Activated CD4-positive, alpha-beta memory T cell treated with anti-CD3 and anti-CD28 coated beads, Interleukin-2, amount 10 ng/mL, durations not matched to agents 7 days and 5 days (primary cell): ENCODE measurements at places on chromosomes 13 and 19. TPM values are rescaled to one million over a fixed set of nuclear protein-coding genes. Genes with fewer than 3 reads are reported as not detected.

Gene CD79A
- 0.35 TPM for total RNA-seq

Gene CHAMP1
- total RNA-seq = 32.8 TPM

Gene SHANK1
- total RNA-seq = not detected

Gene ACP4
- not detected for total RNA-seq

Gene CGB1
- total RNA-seq = not detected

Gene COX7A1
- total RNA-seq = not detected

Gene HSH2D
- total RNA-seq = 101 TPM

Gene F10
- not detected for total RNA-seq

Gene ZNF566
- total RNA-seq = 8.5 TPM

Gene DLL3
- 0.28 TPM for total RNA-seq

- no peaks in the 10 kb centered on the region for H3K27me3 ChIP-seq
- no peak for DNase-seq
- H3K36me3 ChIP-seq = no peaks in the 10 kb centered on the region
- H3K4me3 ChIP-seq = no peak overlapping the region
- H3K27ac ChIP-seq = no peak overlapping the region
- H3K4me1 ChIP-seq = no peaks in the 10 kb centered on the region
These were observed 89.9 kb downstream of the CRYL1 start for GRCh38 chr13:20435616-20436368.

DNA sequence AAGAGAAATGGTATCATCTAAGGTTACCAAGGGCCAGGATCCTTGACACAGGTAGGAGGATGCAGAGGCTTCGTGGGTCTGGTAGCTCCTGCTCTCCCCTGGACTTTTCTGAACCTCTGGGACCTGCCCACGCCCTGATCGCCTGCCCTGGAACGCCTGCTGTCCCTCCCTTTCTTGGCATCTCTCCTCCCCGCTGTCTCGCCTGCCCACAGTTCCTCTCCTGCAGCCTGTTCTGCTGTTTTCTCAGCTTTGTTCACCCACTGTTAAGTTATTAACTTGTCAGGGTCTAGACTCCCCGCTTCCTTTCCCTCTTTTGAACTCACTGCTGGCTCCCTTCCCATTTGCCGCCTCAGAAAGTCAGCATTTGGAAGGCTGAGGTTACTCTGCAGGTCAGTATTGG is 19.8 kb downstream of the SERP2 start:
- H3K4me3 ChIP-seq = no peak overlapping the region
- no peaks in the 10 kb centered on the region for H3K4me1 ChIP-seq
- no peaks in the 10 kb centered on the region for H3K36me3 ChIP-seq
- DNase-seq = no peak
- peaks cover 23% of the 10 kb centered on the region for H3K27me3 ChIP-seq

GRCh38 chr19:30159636-30160035 is 212.5 kb upstream of the ZNF536 start:
- H3K27me3 ChIP-seq = no peaks in the 10 kb centered on the region
- H3K4me3 ChIP-seq = no peak overlapping the region
- peak; percentile 3 for DNase-seq
- H3K36me3 ChIP-seq = no peaks in the 10 kb centered on the region
- H3K27ac ChIP-seq = no peak overlapping the region
- H3K4me1 ChIP-seq = no peaks in the 10 kb centered on the region

DNA sequence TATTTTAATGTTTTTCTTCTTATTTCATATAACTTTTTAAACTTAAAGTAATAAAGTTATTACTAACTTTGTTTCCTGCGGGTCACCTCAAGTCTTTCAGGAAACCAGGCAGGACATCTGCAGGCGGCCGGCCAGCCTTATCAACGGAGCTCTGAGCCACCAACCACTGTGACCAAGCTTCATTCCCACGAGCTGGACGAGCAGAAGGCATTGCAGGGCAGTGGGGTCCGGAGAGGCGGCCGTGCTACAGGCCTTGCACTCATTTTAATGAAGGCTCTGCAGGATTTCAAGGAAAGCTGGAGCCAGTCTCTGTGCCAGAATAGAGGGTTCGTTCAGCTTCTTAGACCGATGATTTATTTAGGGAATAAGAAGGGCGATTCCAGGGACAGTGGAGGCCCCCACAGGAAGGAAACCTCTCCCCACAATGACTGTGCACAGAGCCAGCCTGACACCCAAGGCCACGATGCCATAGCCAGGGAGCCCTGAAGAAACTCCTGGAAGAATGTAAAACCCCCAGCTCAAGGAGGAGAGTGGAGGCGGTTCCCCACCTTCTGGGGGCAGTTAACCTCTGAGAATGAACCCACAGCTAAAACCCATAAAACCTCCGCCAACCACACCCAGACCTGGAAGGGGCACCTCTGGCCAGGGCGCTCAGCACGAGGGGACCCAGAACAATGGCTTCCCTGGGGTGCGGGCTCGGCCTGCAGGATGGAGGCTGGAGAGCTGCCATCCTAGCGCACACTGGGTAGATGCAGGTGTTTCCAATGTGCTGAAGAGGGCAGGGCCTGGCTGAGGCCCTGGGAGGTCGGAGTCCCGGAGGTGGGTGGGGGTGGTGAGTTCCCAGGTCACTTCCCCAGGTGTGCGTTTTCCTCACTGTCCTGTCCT is 75.0 kb downstream of the RASA3 start:
- no peak overlapping the region for H3K4me3 ChIP-seq
- peaks cover 55% of the 10 kb centered on the region for H3K36me3 ChIP-seq
- H3K4me1 ChIP-seq = peaks cover 28% of the 10 kb centered on the region
- H3K27me3 ChIP-seq = no peaks in the 10 kb centered on the region
- DNase-seq = no peak
- H3K27ac ChIP-seq = no peak overlapping the region

- H3K4me3 ChIP-seq = peak overlapping the region; percentile 52
- no peaks in the 10 kb centered on the region for H3K36me3 ChIP-seq
- no peak overlapping the region for H3K27ac ChIP-seq
- H3K4me1 ChIP-seq = peaks cover 44% of the 10 kb centered on the region
- peaks cover 49% of the 10 kb centered on the region for H3K27me3 ChIP-seq
These were observed 4.7 kb downstream of the PRR36 start for GRCh38 chr19:7869453-7869909.

DNA sequence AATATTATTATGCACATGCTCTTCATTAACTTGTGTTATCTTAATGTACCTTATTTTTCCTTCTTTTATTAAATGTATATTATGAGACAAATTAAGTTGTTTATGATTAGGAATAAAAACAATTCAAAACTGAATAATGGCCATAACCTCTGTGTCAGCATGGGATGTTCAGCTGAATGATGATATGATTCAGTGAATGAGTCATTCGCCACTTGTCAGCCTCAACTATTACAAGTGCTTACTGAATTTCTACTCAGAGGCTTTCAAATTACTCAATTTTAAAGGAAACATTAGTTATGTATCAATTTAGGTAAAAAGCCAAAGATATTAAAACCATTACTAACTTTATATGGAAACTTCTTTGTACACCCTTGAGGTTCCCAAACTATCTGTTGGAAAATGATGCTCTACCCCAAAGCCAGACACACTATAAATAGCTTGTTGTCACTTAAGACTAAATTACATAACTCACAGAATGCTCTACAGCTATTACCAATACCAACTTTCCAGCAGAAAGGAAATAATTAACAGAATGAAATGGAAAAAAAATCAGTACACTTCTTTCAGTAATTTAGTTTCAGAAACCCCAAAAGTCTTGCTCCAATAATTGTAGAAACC is 14.4 kb downstream of the LIG4 start:
- H3K36me3 ChIP-seq = no peaks in the 10 kb centered on the region
- no peak for DNase-seq
- H3K27ac ChIP-seq = no peak overlapping the region
- peaks cover 27% of the 10 kb centered on the region for H3K4me1 ChIP-seq
- H3K4me3 ChIP-seq = no peak overlapping the region
- H3K27me3 ChIP-seq = peaks cover 10% of the 10 kb centered on the region

- H3K27me3 ChIP-seq = peaks cover 7% of the 10 kb centered on the region
- no peaks in the 10 kb centered on the region for H3K4me1 ChIP-seq
- no peak overlapping the region for H3K4me3 ChIP-seq
- DNase-seq = no peak
These were observed 13.9 kb downstream of the PALM start for GRCh38 chr19:722553-723101.

GRCh38 chr19:58182577-58182988 is 278 bp upstream of the ZNF274 start:
- peaks cover 21% of the 10 kb centered on the region for H3K4me1 ChIP-seq
- DNase-seq = peak; percentile 92
- H3K27ac ChIP-seq = peak overlapping the region; percentile 99
- H3K4me3 ChIP-seq = peak overlapping the region; percentile 89

- no peaks in the 10 kb centered on the region for H3K4me1 ChIP-seq
- H3K27ac ChIP-seq = no peak overlapping the region
- no peaks in the 10 kb centered on the region for H3K27me3 ChIP-seq
- no peak for DNase-seq
- no peak overlapping the region for H3K4me3 ChIP-seq
These were observed 61.0 kb upstream of the SHISA2 start for GRCh38 chr13:26112843-26113242.

DNA sequence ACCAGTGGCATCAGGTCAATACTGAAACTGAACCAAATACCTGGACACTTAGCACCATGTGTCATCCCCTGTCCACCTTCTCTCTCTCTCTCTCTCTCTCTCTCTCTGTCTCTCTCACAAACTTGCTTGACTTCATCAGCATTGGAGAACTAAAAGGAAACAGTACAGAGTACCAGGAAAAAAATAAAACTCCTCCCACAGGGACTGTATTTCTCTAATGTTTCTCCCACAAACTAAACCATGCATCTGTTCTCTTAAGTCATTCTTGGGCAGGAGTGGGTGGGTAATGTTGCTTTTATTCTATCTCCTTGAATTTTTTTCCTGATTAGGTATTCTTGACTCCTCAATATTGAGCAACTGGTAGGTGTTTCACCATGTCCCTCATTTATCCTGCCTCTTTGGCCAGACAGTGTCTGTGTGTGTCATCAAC is 112.9 kb upstream of the CACNA1A start:
- no peak for DNase-seq
- no peak overlapping the region for H3K27ac ChIP-seq
- peaks cover 27% of the 10 kb centered on the region for H3K27me3 ChIP-seq
- H3K4me1 ChIP-seq = no peaks in the 10 kb centered on the region
- H3K36me3 ChIP-seq = no peaks in the 10 kb centered on the region

DNA sequence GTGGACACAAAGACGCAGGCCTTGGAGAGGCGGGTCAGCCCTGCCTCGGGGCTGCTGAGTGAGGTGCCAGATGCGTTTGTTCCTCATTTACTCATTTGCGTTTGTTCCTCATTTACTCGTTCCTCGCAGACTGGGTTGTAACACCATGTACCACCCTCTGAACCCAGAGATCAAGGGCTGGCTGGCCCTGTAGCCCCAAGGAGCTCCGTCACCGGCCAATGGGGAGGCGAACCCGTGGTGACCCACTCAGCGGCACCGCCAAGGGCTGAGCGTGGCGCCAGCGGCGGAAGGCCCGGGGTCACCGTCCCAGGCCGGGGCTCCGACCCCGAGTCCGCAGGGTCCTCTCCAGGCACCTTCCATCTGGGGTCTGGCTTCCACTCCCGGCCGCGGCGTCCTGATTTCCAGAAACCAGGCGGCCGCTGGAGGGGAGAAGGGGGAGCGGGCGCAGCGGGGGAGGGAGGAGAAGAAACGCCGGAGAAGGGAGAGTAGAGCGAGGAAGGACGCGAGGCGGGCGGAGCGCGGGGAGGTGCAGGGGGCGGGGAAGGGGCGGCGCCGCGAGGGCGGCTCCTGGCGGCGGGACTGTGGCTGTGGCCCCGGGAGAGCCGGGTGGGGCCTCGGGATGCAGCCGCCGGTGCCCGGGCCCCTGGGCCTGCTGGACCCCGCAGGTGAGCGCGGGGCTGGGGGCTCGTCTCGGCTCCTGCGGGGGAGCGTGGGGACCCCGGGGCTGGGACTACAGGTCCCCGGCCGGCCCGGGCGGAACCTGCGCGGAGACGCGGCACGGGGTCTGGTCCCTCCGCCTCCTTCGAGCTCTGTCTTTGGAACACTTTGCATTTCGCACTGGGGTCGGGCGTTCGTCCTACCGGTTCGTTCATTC is at the start of gene TMEM255B:
Gene TMEM255B (plus strand): TSS at position 576 of the 874 bp plus-strand sequence. CDS start 44 bp downstream, at position 620.
- H3K4me3 ChIP-seq = peak within 1 kb of the TSS; percentile 82
- no peaks in the 10 kb centered on the region for H3K36me3 ChIP-seq
- H3K27ac ChIP-seq = no peak within 1 kb of the TSS
- H3K27me3 ChIP-seq = peaks cover 57% of the 10 kb centered on the region

DNA sequence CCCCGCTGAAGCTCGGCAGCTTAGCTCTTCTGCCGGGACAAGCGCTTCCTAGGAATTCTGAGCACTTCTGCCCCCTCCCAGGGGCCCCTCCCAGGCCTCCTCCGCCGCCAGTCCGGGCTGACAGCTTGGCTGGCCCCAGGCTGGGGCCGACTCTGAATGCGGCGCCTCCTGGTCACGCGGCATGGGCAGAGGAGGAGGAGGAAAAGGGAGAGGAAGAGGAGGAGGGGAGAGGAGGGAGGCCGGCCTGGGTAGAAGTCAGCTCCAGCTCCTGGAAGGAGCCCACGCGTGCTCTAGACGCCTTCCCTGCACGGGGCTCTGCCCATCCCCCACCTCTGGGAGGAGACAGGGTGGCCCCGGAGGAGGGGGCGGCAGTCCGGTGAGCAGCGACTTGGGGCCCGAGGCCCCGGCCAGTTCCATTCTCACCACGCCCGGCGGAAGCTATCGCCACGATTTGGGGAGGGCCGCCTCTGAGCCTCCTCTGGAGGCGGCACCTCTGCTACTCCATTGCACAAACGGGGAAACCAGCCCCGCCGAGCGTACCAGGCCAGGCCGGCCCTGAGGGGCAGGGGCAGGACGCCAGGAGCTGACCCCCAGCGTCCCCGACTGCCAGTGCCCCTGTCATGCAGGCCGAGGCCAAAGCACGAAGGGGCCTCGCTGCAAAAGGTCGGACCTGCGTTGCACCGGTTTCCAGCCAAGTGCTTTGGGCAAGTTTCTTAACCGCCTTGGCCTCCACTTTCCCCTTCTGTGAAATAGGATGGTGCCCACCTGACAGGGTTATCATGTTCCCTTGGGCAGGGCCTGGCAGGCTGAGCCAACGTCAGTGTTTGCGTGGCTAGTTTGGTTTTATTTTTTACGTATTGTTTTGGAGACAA is 31.6 kb downstream of the CCNE1 start:
- H3K4me3 ChIP-seq = peak overlapping the region; percentile 65
- no peaks in the 10 kb centered on the region for H3K36me3 ChIP-seq
- peaks cover 9% of the 10 kb centered on the region for H3K27me3 ChIP-seq
- peaks cover 20% of the 10 kb centered on the region for H3K4me1 ChIP-seq

- H3K36me3 ChIP-seq = no peaks in the 10 kb centered on the region
- H3K27me3 ChIP-seq = peaks cover 37% of the 10 kb centered on the region
- peaks cover 22% of the 10 kb centered on the region for H3K4me1 ChIP-seq
- DNase-seq = no peak
These were observed 989 bp downstream of the TMEM145 start for GRCh38 chr19:42313840-42314755.

DNA sequence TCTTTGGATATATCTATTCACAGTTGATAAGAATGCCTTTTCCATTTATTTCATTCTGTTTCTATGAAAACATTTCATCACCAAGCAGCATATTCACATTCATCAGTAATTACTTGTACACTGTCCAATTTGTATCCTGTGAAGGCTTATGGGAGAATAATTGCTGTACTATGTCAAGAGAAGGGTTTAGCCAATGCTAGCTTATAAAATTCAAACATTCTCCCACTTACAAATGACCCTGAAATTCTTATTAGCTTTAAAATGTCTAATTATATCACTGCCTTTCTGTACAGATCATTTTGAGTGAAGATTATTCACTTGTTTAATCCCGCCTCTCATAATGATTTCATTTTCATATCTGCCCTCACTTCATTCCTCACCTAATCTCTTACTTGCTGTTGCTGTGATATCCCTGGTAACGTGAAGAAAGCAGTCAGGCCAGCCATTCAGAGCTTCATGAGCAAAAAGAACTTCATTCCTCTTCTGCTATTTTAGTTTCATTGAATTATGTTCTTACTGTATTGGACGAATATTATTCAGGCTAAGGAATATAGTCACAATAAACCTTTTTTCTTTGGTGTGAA is 778.7 kb downstream of the OLFM4 start:
- H3K27ac ChIP-seq = no peak overlapping the region
- no peak for DNase-seq
- H3K4me1 ChIP-seq = no peaks in the 10 kb centered on the region
- no peaks in the 10 kb centered on the region for H3K27me3 ChIP-seq
- no peak overlapping the region for H3K4me3 ChIP-seq
- H3K36me3 ChIP-seq = no peaks in the 10 kb centered on the region
